ENCODE measurements at places on chromosomes 3 and 15.
A peak's percentile ranks its signal among the peaks of the same experiment; 100 is the strongest.

DNA sequence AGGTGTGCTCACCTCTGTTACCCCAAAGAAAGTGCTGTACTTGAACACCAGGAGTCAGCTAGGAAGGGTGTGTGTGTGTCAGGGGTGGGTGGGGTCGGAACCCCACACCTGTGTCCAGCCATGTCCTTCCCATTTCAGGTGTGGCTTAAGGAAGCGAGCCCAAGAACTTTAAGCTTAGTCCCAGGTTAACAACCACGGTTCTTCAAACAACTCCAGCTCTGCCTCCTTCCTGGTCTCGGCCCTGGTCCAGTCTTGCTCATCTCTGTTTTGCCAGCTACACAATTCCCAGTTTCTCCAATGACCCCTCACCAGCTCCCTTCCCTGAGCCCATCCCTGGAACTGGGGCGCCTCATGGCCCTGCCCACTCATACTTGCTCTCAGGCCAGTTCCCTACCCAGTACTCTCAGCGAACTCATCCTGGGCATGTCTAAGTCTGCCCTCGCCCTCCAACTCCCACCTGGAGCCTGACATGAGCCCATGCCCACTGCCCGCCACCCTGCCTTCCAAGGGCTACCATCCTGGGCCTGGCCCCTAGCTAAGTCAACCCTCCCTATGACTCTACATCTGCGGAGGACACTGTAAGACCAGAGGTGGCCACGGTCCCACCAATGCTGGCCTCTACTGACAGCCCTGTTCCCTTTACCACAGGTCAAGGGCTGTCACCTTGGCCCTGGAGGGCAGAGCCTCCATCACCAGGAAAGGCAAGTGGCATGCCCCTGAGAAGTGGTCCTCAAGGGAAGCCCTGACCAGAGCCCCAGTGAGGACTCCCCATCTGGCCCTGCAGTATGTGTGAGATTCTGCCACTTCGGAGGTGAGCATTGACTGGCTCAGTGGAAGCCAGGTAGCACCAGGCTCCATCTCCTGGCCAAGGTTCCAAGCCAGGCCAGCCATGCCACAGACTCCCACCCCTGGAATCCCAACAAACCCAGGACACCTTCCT is 9.2 kb downstream of the POC1A start:
- DNase-seq, result no peak

DNA sequence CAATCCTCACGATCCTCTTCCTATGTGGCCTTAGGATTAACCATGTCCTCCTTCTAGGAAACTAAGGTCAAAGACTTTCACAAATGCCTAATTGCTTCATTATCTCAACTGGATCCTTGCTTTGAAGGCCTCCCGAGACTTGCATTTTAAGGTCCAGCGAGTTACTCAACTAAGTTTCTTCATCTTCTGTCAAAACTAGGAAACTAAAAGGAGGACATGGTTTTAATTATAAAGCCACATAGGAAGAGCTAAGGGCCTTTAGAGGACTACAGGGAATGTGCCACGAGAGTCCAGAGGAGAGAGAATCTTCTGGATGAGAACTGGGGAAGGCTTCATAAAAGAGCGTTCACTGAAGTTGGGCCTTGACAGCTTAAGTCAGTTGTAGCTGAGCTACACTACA is 87.8 kb upstream of the LPP start:
- DNase-seq, result no peak

GRCh38 chr3:144900366-144900765 is 928.7 kb downstream of the DIPK2A start:
- no peak for DNase-seq

DNA sequence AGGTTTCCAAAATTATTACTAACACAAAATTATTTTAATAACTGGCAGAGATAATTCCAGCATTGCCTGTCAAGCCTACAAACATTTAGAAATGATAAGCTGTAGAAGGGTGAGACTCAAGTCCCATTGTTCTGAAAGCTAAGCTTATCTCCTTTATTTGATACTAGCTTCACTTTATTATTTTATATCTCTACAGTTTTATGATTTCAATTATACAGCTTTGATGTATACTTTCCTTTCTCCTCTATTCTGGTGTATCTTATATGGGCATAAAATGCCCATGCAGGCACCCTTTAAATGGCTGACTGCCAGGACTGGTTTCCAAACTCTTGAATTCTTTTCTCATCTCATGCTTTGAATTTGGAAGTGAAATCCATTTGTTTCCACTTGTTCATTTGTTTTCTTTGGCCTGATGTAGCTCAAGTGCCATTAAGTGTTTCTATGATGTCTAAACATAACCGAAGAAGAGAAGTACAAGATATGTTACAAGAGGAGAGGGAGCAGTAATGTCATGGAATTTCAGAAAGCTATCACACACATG is 372.1 kb upstream of the ARHGEF26 start:
- no peak for DNase-seq

GRCh38 chr15:97026781-97027180 is 696.3 kb downstream of the NR2F2 start:
- no peak for DNase-seq

- DNase-seq, result peak; percentile 92
Observed at GRCh38 chr3:158167737-158168557, 58.1 kb downstream of the RSRC1 start.

DNA sequence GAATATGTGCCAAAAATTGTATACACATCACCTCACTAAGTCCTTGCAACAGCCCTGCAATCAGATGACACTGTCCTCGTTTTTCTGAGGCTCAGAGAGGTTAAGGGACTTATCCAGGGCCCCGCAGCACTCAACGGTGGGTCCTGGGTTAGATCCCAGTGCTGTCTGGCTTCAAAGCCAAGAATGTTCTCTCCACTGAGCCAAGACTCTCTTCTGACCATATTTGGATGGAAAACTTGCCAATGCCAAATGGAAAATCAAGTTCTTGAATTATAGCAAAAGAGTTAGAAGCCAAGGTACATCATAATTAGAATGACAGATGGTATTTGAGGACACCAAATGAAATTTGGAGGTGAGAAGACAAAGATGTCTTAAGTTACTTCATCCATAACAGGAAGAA is 75.9 kb downstream of the NCEH1 start:
- no peak for DNase-seq

- no peak for DNase-seq
Observed at GRCh38 chr15:82739086-82739485, 29.4 kb upstream of the AP3B2 start.

GRCh38 chr15:67832031-67832551 is 6.8 kb downstream of the SKOR1 start:
- DNase-seq, result peak; percentile 59

GRCh38 chr3:42148982-42149432 is 57.9 kb downstream of the TRAK1 start:
- peak; percentile 7 for DNase-seq

DNA sequence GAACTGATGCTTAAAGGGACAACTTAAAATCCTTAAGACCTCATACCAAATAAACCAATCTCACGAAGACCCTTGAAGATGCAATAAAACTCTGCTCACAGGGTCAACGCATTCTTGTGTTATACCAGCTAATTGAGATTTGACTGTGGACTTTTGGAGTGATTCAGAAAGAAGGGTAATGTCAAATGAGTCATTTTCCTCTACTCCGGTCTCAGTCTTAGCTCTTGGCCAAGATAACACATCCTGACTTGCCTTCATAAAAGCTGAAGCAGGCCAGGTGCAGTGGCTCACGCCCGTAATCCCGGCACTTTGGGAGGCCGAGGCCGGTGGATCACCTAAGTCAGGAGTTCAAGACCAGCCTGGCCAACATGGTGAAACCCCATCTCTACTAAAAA is 3.8 kb downstream of the PKM start:
- peak; percentile 65 for DNase-seq

GRCh38 chr3:184448321-184449160 is 68.7 kb downstream of the CHRD start:
- DNase-seq, result no peak

- DNase-seq, result no peak
Observed at GRCh38 chr3:120364821-120365220, 15.7 kb upstream of the LRRC58 start.

GRCh38 chr3:98361289-98361688 is 7.6 kb downstream of the OR5K4 start:
- DNase-seq, result no peak

DNA sequence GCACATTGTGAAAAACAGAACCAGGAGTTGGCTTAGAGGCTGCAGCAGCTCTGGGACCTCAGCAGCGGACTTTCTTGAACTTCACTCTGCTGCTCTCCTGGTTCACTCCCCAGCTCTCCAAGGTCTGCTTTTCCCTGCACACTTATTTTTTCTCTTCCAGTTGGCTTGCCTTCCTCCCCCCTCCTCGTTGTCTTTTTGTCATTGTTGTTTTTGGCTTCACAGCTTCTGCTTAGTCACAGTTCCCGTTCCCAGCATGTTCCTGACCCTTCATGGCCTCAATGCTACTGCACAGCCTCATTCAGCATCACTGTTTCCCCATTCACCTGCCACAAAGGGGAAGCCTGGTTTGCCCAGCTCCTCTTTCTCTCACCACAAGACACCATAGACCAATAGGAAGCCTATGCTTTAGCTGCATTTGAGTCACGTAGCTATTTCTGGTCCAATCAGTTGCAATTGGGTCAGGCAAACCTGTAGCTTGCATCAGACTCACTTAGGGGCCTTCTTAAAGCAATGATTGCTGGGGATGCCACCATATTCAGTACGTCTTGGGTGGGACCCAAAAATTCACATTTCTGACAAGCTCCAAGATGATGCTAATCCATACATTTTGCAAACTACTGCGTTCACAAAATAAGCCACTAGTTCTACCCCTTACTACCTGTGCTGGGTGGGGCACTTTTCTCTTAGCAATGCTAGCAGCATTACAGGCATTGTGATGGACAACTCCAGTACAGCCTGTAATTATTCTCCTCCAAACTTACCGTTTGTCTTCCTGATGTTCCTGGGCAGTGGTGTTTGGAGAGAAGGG is 7.8 kb upstream of the SUMF1 start:
- DNase-seq, result peak; percentile 96

- no peak for DNase-seq
Observed at GRCh38 chr3:98814817-98815420, 51.8 kb downstream of the ST3GAL6 start.

DNA sequence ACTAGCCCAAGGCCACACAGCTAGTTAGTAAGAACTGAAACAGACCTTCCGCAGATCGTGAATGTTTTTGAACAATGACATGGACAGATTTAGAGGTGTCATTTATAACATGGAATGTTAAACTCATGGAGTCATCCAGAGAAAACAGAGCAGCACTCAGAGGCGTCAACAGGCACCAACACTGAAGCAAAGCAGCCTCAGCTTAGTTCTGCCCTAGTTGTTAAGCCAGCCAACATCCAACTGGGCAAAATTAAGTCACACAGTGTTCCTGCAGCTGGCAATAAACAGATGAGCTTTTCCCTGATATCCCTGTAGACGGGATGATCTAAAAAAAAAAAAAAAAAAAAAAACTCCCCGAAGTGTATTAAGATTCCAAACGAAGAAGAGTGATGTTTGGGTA is 13.6 kb downstream of the DCLK3 start:
- DNase-seq, result no peak

DNA sequence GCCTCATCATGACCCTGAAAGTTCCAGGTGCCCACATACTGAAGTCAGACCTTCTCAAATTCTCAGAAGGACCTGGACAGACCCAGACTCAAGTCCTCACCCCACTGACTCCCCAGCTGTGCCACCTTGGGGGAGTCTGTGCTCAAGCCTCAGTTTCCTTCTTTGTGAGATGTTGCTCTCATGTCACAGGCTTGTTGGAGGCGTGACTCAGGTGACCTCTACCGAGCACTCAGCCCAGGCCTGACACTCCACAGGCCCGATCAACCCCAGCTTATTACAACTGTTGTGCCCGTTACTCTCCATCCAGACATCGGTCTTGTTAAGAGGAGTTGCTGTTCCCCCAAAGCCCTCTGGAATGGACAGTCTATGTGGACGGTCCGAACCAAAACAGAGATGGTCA is 276.1 kb upstream of the LYSMD4 start:
- no peak for DNase-seq

DNA sequence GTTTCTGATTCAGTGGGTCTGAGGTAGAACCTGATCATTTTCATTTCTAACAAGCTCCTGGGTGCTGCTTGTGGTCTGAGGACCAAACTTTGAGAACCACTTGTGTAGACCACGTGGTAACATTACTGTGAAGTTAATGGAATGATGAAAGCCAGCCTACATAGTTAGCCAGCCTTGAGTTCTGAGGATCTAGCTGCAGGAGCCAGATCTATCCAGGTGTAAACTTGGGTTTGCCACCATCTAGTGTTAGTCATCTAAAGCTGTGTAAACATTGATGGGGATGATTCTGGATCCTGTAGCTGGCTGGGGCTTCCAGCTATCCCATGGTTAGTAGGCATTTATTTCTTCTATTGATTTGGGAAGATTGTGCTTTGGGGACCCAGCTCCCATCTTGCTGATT is 170.0 kb downstream of the TMEM108 start:
- DNase-seq, result no peak

- no peak for DNase-seq
Observed at GRCh38 chr15:62779899-62780298, 262.6 kb upstream of the TPM1 start.

GRCh38 chr3:23760325-23760724 is 45.4 kb upstream of the UBE2E1 start:
- peak; percentile 55 for DNase-seq

DNA sequence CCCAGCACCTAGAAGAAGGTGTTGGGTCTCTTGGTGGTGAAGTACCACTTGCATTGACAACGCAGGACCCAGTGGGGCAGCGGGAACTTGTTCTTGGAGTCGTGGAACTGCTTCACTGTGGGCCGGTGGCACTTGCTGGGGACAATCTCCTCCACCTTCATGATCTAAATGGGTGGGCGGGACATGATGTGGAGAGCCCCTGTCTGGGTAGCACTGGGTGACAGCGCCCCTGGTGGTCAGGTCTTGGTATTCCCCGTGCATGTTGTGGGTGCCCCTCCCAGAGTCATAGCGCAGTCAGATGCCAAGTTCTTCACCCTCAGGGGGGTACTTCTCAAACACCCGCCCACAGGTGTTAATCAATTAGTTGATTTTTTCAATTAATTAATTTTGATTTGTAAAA is 60.2 kb downstream of the AGBL1 start:
- peak; percentile 20 for DNase-seq

DNA sequence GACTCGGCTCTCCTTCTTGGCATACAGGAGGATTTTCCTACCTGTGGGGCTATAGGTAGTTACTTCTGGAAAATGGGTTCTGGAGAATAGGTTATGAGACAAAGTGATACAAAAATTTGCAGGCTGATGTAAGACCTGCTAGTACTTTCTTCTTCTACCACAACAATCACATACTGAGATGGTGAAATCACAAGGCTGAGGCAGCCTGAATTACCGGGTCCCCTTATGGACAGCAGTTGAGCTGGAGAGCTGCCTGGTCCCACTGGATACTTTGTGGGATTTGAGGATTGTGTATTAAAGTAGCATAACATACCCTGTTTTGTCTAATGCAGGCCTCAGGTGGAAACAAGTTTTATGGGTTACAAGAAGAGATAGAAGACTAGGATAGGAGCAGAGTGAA is 86.5 kb upstream of the FAM98B start:
- DNase-seq, result no peak

- no peak for DNase-seq
Observed at GRCh38 chr3:154062513-154062912, 58.7 kb upstream of the ARHGEF26 start.

DNA sequence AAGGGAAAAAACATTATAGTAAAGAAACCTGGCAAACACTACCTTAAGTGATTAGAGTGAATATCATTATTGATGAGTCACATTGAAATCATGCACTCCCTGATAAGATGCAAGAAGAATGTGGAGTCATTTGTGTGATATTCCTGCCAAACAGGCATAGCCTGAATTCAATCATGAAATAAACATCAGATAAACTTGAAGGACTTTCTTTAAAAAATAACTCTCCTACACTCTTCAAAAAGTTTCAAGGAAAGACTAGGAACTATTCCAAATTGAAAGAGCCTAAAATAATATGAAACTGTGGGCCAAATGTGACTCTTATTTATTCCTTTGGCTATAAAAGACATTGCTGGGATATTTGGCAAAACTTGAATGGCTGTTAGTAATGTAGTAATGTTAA is 625.7 kb upstream of the LMCD1 start:
- DNase-seq, result no peak

All from NB4 (cell line).